ENCODE measurements at places on chromosomes 5 and 9.

- DNase-seq, result no peak
These were observed 29.2 kb upstream of the PHF24 start for GRCh38 chr9:34928921-34929320.

DNA sequence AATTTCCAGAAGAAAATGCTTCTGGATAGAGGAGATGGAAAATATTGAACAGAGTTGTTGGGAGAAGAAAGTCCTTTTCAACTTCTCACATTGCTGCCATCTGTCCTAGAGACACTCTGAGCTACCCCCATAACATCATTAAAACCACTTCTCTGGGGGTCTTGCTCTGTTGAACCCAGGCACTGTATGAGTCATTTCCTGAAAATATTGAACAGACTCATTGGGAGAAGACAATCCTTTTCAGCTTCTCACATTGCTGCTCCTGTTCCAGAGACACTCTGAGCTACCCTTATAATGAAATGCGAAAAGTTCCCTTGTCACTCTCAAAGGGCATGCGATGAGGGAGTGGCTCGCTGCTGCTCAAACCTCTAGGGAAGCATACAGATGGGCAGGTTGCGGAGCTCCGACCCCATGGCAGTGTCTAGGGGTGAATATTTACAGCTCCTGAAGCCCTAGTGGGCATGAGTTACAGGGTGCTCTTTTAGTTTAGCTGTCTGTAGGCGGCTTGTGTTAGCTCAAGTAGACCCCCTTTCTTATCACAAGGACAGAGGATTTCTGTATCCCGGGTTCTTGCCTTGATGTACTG, 90.7 kb downstream of the CDKN2A start:
- DNase-seq, result no peak

GRCh38 chr5:67181648-67182221, 14.9 kb downstream of the CD180 start:
- DNase-seq, result no peak

- peak; percentile 51 for DNase-seq
These were observed 31.8 kb upstream of the CKS2 start for GRCh38 chr9:89278997-89279739.

GRCh38 chr5:10552183-10553143, 11.4 kb upstream of the ANKRD33B start:
- no peak for DNase-seq

GRCh38 chr9:119092125-119092524, 277.1 kb downstream of the BRINP1 start:
- DNase-seq, result no peak

- no peak for DNase-seq
These were observed 9.1 kb downstream of the PRDM6 start for GRCh38 chr5:123097871-123098735.

DNA sequence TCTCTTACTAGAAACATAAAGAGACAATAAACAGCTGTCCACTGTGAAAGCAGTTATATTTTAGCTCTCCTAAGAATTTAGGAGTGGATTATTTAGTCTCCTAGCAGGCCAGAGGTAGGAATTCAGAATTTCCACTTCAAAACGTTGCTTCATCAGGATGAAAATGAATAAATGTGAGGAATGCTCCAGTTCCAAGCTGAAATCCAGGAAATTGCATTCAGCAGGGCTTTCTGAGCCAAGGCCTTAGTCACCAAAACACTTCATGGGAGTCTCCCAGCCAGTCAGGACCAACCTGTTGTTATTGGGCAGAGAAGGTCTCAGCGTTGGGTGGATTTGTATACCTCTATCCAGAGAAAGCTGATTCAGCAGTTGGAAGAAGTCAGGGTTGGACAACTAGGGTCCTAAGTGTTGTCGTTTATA, 1040.3 kb downstream of the TLE1 start:
- DNase-seq, result peak; percentile 84

DNA sequence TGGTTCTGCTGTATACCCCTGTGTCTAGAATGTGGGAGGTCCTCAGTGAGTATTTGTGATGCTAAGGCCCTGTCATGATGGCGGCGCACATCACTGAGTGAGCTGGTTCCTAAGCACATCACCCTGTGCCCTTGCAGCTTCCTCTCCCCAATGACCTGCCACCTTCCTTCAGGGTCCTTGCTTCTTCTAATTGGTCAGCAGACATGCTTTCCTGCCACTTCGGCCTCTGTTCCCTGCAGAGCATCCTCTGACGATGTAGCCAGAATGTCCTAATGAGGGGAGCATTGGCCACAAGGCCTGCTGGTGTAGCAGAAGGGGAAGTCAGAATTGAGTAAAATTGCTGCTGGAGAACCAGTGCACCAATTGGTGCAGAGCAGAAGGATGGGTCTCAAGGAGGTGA, 31.1 kb upstream of the ANGPTL2 start:
- no peak for DNase-seq

- DNase-seq, result no peak
These were observed 1.9 kb downstream of the FOXB2 start for GRCh38 chr9:77021291-77021894.

- DNase-seq, result peak; percentile 17
These were observed 39.7 kb downstream of the FABP6 start for GRCh38 chr5:160269017-160269416.

DNA sequence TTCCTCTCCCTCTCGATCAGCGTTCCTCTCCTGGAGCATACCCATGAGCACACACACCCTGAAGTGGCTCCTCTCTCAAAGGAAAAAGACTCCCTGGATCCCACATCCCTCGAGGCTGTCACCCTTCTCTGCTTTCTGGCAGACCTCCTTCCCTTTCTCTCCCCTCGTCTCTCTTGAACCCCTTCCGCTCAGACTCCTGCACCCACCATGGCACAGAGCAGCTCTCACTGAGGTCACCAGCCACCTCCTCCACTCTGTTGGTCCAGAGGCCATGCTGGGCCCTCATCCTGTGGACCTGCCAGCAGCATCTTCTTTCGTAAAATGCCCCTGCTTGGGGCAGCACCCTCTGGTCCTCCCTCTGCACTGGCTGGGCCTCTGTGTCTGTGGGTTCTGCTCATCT, 5.7 kb downstream of the B4GALT7 start:
- DNase-seq, result no peak

DNA sequence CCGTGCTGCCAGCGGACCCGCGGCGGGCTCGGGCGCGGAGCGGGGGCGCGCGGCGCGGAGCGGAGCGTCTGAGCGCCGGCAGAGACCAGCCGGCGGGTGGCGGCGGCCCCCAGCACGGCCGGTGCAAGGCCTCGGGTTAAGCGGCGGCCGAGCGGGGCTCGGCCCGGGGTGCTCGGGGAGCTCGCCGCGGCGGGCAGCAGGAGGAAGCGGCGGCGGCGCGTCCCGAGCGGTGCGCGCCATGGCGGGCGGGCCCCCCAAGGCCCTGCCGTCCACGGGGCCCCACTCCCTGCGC, 150 bp downstream of the SNX30 start:
- DNase-seq, result no peak

DNA sequence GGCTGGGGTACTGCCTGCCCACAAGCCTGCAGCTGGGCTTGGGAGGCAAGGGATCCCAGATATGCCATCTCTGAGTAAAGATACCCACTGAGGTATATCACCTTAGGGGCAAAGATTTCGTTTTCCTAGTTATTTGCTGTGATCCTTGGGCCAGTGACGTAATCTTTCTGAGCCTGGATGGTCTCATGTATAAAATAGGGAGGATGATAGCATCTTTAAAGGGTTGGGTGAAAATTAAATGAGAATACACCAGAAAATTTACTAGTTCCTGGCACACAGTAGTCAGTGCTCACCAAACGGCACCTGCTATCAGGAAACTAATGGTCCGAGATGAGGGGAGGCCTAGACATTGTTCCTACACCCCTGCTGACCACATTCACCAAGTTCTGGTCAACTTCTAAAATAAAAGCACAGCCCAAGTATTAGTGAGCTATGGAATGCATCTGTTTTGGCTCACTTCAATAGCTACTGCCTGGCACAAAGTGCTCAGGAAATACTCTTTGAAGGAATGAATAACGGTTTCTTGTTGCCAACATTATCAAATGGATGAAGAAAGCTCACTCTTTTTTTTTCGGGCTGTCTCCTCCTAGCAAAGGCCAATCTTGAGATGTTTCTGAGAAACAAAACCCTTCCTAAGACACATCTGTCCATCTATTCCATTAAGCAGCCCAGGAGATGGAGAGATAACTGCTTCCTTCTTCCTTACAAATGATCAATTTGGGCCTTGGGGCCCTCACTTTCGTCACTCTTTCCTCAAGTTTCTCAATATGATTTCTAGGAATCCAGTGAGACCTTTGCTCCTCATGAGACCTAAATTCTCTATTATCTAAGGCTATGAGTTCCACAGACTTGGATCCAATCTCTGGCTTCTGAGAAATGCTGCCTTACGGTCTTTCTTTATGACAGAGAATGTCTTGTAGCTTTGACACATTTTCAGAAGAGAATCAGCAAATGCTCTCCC, 98.2 kb downstream of the DPYSL3 start:
- no peak for DNase-seq

DNA sequence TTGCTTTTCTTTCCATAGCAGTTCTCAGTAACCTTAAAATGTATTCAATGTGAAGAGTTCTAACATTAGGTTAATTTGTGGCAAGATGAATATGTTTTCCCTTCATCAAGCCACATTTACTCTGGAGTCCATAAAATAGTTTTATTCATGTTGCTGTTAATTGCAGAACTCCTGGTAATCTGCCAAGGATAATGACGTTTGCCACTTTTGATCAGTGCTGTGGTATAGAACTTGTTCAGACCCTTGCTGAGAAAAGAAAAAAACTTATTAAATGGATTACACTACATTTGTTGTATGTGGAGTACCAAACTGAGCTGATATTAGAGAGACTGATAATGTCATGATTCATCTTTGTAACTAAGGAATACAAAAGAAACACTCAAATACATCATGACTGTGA, 212.4 kb upstream of the DMAC1 start:
- no peak for DNase-seq

DNA sequence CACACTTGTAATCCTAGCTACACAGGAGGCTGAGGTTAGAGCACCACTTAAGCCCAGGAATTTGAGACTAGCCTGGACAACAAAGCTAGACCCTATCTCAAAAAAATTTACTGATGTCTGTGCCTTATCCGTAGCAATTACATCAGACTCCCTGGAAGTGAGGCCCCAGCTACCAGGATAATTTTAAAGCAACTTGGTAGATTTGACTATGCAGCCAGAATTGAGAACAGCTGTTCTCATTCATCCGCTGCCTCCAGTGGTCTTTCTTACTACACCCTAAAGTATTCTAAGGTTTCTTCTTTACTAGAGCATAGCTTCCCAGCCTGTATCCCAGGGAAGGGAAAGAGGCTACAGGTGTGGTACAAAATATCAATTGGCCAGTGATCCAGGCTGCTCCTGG, 20.4 kb upstream of the C9orf152 start:
- no peak for DNase-seq

- no peak for DNase-seq
These were observed 9.9 kb downstream of the SEPTIN8 start for GRCh38 chr5:132767150-132767549.

- no peak for DNase-seq
These were observed 8.4 kb upstream of the SPINK4 start for GRCh38 chr9:33231623-33231942.

- DNase-seq, result no peak
These were observed 40.2 kb upstream of the TRIM32 start for GRCh38 chr9:116646661-116647514.

- DNase-seq, result no peak
These were observed 32.7 kb downstream of the ZNF366 start for GRCh38 chr5:72474516-72474915.

DNA sequence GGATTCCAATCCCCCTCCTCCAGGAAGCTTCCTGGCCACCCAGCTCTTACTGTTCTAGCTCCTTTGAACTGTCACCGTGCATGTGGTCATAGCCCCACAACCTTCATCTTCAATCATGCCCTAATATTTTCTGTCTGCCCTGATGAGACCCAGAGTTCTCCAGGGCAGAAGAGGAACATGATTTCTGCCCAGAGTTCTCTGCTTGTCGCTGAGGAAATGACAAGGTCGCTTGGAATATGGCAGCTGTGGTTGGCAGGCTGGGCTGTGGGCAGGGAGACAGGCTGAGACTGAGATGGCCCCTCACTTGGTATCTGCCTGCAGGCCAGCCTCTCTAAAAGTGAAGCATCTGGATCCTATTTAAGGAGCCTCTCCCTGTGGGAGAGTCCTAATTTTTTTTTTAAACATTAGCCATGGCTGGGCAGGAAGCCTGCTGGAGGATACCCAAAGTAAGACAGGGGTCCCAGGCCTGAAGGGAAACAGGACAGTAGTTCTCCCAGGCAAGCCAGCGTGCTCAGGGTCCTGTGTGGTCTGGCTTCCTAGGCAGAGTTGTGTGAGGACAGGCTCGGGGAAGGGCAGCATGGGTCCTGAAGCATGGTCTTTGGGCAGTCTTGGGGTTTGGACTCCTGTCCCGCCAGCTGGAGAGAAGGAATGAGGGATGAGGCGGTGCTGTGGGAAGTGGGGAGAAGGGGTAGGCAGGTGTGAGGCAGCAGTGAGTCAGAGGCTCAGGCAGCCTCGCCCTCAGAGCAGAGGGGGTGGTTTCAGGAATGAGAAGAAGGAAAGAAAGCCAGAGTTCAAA, 242.1 kb downstream of the FSTL4 start:
- no peak for DNase-seq

GRCh38 chr5:72305194-72306142, 14.6 kb downstream of the MRPS27 start:
- DNase-seq, result no peak

DNA sequence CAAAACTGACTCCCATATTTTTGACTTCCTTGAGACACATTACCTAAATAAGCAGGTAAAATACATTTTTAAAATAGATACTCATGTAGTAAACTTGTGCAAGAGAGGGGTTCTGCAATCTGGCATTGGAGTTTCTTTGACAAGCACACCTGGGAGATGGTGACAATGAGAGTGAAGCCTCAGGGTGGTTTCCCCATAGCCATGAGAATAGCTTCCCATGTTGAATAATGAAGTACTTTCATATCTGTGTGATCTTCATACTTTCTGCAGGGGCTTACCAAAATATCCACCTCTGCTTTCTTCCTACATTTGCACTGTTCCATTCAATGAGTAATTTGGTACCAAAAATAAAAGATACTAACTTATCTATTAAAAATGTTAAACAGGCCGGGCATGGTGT, 44.7 kb upstream of the VCAN start:
- DNase-seq, result no peak

DNA sequence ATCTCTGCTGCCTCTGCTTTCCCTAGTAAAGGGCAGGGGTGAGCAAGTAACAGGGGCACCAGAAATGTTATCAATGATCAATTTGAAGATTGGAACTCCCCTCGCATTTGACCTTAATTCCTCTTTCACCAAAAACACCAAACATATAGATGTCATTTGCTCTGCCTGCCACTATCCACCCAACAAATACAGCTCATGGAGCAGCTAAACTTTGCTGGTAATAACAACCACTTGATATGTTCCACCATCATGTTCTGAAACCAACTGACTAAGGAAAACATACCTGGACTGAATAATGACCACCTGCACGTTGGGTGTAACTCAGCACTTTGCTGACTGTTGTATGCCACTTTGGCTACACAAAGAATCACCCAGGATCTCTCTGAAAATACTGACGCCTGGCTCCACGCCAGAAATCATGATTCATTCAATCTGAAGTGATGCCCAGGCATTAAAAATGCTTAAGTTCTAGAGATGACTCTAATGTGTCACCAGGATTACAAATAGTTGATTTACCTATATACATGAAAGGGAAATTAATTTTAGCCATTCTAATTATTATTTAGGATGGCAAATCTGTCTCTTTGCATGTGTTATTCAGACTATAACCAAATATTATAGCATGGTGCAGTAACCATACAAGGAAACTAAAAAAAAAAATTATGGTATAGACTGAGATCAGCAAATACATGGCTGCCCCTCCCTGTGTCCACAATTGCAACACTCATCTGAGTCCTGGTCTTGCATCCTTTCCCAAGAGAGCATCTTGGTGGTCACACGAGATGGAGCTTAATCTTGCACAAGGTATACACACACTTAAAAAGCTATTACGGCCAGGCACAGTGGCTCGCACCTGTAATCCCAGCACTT, 43.1 kb upstream of the TTC39B start:
- DNase-seq, result peak; percentile 13
